ENCODE measurements at places on chromosomes 12 and 14.
A peak's percentile ranks its signal among the peaks of the same experiment; 100 is the strongest.

DNA sequence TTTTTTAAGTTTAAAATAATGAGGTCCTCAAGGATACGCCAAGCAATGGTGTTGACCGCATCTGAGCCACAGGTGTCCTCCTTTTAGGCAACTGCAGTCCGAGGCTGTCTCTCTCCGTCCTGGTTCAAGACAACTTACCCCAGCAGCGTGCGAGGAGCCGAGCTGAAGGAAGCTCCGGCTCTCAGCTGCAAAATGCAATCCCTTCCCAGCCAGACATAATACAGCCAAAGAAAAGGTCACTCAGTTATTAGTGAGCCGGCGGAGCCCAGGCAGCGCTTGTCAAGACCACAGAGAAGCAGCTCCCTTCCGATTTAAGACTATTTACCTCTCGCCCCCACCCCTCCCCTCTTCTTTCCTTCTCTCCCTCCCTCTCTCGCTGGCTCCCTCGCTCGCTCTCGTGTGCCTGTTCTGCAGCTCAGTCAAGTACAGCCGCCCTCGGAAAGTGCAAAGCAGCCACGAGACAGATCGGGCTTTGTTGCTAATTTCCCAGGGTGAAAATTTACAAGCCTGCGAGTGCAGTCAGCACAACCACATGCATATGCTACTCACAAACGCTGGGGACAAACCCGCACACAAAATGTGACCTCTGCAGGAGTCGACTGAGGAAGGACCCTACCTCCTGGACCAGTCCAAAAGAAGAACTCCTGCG, 363 bp upstream of the LMO3 start:
- DNase-seq = no peak

DNA sequence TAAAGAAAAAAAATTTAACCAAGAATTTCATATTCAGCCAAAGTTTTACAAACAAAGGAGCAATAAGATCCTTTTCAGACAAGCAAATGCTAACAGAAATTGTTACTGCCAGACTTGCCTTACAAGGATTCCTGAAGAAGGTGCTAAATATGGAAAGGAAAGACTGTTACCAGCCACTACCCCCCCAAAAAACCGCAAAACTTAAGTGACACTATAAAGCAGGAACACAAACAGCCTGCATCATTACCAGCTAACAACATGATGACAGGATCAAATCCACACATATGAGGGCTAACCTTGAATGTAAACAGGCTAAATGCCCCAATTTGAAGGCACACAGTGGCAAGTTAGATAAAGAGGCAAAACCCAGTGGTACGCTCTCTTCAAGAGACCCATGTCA, 55.7 kb downstream of the APOBEC1 start:
- DNase-seq = no peak

DNA sequence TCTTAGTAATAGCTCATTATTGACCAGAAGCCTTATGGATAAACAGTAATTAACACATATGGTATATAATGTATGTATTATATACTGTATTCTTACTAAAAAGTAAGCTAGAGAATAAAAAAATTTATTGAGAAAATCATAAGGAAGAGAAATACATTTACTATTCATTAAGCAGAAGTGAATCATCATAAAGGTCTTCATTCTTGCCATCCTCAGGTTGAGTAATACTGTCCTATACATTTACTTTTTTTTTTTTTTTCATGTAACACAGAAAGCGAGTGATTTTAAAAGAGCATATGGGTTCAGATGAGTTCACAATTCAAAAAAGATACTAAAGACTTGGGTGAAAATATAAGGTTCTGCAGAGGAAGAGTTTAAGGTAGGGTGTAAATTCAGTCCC, 152.5 kb downstream of the TGFB3 start:
- DNase-seq = no peak

DNA sequence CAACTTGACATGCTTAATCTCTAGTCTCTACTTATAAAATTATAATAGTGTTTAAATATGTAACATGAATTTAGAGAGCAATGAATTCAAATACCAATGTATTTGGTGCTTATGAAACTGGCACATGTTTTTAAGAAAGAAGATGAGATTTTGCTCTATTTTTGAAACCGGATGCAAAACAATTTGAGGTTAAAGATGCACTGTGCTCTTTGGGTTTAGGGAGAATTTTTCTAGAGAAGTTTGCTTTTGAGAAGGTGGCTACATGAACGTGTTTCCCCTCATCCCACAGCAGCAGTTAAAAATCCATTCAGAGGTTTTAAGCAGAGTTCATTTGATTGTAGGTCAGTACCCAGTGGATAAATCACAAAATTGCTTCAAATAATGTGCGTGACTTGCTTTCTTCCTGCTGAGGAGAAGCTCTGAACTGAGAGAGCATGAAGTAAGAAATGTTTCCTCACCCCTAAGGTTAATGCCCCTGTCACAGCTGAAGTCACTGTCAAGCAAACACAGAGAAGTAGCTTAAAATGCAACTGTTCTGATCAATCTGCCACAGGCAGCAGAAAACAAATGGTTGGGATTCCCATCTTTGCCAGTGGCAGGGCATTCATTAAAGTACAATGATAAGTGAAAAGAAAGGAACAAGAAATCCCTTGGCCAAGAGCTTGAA, 241.9 kb upstream of the SYT1 start:
- no peak for DNase-seq

GRCh38 chr12:132541996-132542395, 52.0 kb downstream of the FBRSL1 start:
- no peak for DNase-seq

DNA sequence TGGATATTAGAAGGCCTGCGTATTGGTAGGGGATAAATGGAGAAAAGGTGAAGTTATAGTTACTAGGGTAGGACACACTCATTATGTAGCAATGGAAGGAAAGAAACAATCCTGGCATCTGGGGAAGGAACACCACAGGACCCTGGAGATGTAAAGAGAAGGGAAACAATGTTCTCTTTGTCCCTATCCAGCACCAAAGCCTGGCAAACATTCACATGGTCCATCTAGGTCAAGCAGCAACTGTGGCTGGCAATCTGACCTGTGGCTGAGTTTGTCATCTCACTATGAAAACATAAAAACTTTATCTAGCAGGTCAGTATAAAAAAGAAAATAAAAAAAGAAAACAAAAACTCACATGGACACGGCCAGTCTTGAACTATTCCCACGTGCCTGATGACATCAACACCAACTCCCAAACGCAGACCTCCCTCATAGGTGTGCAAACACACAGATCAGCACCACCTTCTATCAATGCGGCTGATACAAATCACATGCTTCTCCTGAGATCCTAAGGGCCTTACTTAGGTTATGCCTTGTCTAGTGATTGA, 2.6 kb downstream of the POMT2 start:
- DNase-seq = no peak

- DNase-seq = no peak
Observed at GRCh38 chr12:77767756-77768343, 62.8 kb upstream of the NAV3 start.

GRCh38 chr14:105453847-105454246, 20.8 kb upstream of the CRIP2 start:
- no peak for DNase-seq

DNA sequence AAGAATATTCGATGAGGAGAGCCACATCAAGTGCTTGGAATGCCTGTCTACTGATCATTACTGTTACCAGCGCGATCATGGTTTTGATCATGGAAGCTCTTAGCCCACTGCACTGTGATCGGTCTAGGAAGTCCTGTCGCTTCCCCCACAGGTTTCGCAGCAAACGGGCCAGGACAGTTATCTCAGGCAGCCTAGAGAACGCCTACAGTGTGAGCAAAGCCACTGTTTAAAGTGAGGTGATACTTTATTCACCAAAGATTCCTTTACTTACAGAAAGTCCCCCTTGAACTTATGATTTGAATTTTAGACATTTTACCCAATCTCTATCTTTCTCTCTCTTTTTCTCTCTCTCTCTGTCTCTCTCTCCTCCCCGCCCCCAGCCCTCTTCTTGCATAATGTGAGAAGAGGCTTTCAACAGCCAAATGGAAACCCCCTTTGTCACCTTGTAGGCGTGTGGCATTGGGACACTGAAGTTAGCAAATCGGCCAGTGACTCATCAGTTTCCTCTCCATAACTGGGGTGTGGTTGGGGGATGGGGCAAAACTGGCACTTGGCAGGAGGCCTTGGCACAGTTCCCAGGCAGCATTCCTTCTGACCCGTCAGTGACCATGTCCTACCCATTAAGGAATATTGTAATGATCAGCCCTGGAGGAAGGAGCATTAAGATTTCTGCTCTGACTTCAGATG, 214.8 kb downstream of the CHST11 start:
- DNase-seq = peak; percentile 99

GRCh38 chr12:6606331-6607131, 648 bp downstream of the CHD4 start:
- DNase-seq = peak; percentile 52

DNA sequence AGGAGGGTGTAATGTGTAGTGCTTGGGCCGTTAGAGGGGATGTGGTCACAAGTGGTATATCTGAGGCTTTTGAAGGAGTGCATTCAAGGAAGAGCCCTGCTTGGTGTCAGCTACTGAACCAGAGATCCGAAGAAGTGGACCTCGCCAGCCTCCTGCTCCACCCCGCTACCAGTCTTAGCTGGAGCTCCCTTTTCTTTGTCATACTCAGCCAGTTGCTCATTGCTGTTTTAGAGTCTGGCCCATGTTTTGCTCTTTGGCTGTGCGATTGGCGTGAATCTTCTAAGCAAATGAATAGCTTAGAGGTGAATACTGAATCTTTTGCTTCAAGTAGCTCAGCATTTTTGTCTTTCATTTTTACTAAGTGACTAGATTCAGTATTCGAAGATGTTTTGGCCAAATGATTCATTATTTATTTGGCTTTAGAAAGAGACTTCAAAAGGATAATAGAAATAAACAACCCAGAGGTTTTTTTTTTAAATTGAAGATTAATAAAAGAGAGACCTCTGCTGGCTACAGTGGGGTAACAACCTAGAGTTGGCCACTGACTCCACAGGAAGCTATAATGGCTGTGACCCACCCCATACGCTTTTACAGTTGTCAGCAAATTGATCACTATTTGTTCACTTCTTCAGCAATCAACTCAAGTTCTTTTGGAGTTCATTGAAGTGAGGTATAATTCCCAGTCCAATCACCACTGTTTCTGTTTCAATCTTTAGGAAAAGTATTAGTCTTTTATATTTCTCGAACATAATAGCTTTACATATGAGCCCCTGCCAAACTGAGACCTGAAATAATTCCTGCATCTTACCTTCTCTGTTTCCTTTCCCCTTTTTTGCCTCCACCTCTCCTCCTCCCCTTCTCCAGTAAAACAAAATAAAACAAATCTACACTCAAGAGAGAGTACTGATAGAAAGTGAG, 19.9 kb downstream of the CDKN1B start:
- no peak for DNase-seq

DNA sequence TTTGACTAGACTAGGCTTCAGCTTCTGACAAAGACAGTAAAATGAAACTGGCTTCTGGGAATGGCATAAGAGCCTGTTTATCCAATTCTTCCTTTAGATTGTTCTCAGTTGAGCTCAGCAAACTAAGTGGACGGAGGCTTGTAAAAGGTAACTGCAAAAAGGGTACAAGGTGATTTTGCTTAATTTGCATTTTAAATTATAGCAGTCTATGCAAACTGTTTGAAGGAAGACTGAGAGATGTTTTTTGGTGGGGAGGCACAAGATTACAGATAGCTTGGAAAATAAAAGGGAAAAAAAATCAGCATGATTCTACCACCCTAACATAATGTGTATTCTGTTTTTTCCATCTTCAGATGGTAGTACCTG, 5.0 kb downstream of the SUSD6 start:
- DNase-seq = no peak

GRCh38 chr12:74790931-74791330, 253.3 kb downstream of the ATXN7L3B start:
- no peak for DNase-seq

GRCh38 chr14:92217936-92218335, 96.2 kb downstream of the CPSF2 start:
- no peak for DNase-seq

GRCh38 chr12:73531752-73532151, 1005.9 kb upstream of the ATXN7L3B start:
- DNase-seq = no peak

DNA sequence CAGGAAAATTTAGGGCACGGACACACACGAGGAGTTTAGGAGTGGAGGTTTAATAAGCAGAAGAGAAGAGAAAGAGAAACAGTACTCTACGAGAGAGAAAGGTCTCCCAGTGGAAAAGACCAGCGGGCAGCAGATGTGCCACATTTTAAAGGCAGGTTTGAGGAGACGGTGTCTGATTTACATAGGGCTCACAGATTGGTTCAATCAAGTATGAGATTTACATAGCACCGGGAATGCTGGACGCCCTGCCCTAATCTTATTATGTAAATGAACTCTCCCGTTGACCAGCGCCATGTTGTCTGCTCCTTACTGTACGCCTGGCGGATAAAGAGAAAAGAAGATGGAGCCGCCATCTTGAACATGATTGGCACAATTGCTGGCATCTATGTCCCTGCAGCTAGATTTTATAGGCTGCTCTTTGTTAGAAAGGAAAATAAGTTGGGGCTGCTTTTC, 17.9 kb downstream of the NFKBIA start:
- DNase-seq = no peak

- DNase-seq = no peak
Observed at GRCh38 chr14:51674294-51675002, 22.7 kb downstream of the FRMD6 start.

DNA sequence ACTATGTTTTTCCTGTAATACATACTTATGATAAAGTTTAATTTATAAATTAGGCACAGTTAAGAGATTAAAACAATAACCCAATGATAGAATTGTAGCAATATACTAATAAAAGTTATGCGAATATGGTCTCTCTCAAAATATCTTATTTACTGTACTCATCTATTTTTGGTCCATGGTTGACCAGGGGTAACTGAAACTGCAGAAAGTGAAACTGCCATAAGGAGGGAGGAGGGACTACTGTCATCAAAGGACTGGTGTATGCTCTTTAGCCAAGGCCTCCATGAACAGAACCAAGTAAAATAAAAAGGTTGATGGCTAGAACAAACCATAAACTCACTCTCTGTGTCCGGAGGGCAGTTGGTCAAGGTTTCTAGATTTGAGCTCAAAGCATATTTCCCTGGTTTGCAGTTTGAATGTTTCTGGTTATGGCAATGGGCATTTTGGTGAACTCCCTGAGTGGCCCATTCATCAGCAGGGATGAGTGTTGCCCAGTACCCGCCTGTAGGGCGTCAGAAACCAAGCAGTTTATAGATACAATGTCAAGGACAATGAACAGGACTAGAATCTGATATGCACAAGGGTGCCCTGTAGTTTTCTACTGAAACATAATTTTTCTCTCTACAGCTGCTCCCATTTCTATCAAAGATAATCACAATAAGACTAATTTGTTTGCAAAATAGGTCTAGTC, 19.8 kb downstream of the LEMD3 start:
- no peak for DNase-seq

GRCh38 chr12:46403719-46404070, 31.1 kb upstream of the SLC38A2 start:
- no peak for DNase-seq
